NCI-H460 (cell line): ENCODE measurements at places on chromosomes 1 and 21. TPM values are rescaled to one million over a fixed set of nuclear protein-coding genes. Genes with fewer than 3 reads are reported as not detected.

GRCh38 chr1:56540467-56540866 is 38.9 kb downstream of the PLPP3 start:
- DNase-seq = no peak

The ASCL5 gene
- 0.15 TPM in 1 of 2 replicates, not detected in the other for total RNA-seq

The HP1BP3 gene
- 152 and 154 TPM in 2 replicates for total RNA-seq

DNA sequence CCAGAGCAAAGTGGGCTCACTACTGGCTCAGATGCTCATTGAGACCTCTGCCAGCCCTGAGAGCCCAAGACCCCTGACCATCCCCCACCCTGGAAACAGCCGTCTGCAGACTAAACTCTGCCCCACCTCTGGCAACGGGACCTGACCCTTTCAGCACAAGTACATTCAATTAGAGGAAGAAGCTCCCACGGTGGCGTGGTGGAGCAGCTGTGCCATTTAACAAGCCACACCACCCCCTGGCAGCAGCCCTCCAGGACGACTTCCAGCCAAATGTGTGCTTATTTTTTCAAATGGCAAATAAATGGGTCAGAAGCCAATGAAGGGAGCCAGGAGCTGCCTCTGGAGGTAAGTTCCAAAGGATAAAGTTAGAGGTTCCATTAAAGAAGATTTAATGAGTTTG is 226.7 kb downstream of the NPHP4 start:
- DNase-seq = no peak

DNA sequence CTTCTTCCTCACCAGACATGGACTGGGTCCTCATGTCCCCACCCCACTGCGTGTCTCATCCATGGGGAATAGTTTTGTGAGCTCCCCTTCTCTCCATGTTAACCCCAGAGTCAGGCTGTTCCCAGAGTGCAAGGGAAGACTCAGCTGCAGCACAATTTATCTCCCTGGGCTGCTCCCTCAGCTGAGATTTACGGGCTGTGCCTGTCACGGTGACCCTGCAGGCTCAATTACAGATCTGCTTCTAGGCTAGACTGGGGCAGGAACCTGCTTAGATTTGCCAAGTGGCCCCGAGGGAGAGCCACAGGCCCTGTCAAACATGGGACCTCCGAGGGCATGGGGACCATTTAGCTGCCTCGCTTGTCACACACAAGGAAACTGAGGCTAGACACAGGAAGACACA is 37.8 kb downstream of the CDCP2 start:
- no peak for DNase-seq

DNA sequence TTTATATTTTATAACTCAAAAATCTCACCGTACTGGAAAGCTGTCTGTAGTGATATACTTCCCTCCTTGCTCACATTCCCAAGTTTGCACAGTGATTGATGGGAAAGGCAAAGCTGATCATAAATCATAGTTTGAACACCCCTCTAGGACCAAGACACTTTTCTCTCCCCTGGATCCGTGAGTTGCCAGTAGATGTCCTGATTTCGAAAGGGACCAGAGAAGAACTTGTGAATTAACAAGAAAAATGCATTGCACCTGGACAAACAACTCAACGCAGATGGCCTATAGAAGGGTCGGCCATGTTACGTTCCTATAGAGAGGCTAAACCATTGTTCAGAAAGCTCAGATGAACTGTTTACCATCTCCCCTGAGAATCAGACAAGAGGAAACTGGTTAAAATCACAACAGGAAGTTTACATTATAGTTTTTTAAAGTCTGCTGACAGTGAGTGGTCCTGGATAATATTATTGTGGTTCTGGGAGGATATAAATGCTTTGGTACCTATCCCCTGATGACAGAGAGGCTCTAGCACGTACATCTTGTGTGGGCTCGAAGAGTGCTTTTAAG is 124.0 kb upstream of the SLC45A1 start:
- no peak for DNase-seq

GRCh38 chr1:190754666-190755065 is 277.0 kb upstream of the BRINP3 start:
- peak; percentile 47 for DNase-seq

The CELA3B gene
- total RNA-seq = not detected in 2 replicates

GRCh38 chr1:39943471-39944290 is 11.3 kb upstream of the MFSD2A start:
- no peak for DNase-seq

DNA sequence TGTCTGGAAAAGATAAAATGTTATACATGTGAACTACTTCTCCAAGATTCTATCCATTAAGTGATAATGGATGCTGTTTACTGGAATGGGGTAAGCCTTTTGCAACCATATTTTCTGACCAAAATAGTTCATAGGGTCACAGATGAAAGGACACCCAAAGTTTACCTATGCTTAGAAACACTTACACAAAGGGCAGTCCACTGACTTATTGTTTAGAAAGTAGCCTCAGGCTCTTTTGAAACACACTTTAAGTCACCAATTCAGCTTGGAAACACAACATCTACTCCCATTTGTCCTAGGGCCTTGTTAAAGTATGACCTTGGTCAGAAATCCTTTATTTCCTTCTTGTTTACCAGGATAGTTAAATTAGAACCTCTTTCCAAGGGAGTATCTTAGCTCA is 28.7 kb upstream of the VTCN1 start:
- no peak for DNase-seq

GRCh38 chr1:20376880-20377494 is 86.3 kb downstream of the VWA5B1 start:
- DNase-seq = peak; percentile 6

- no peak for DNase-seq
These were observed 335.1 kb downstream of the LTN1 start for GRCh38 chr21:28657566-28657965.

DNA sequence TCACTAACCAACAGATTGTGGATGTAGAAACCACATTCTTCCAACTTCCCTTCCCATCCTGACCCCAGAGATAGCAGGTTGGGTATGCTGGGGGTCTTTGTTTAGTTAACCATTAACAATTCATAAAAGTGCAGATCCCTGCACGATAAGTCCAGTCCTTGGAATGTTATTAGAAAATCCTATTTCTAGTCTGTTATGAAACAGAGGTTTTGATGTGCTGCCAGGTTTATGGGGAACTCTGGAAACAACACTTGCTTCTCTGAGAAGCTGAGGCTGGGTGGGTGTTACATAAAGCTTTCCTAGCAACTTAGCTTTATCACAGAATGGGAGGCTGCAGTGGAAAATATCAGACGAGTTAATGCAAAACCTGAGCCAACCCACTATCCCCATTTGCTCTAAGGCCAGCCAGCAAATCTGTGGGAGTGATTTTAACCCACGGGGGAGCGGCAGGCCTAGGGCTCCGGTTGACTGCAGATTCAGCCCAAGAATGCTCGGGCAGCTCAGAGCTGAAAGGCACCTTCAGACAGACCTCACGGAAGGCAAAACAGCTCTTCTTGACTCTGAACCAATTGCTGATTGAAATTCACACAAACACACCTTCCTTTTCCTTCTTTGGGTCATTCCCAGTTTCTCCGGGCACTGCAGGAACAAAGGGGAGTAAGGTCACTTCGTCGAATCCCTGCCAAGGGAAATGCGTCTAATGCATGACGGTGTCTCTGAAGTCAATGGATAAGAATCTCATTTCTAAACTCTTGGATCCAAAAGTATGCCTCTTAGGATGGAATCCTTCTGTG is 111.7 kb upstream of the IRF2BP2 start:
- DNase-seq = no peak

The OR2M3 gene
- not detected in 2 replicates for total RNA-seq

The JAK1 gene
- total RNA-seq = 73.5 and 74.8 TPM in 2 replicates

DNA sequence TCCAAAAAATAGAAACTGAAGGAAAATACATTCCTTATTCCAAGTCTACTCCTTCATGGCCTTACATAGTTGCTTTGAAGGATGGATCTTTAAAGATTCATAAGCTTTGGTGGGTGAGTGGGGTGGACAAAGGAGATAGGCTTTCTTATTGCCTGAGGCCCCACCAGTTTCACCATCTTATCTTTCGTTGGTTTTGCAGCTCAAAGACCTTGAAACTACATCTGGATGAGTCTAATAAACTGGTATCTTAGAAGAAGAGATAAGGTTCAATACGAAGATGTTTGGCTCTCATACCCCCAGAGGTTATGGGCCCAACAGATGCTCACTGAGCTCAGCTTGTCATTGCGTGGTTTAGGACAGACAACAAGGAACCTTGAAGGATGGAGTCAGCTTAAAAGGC is 201.5 kb downstream of the HS2ST1 start:
- no peak for DNase-seq

DNA sequence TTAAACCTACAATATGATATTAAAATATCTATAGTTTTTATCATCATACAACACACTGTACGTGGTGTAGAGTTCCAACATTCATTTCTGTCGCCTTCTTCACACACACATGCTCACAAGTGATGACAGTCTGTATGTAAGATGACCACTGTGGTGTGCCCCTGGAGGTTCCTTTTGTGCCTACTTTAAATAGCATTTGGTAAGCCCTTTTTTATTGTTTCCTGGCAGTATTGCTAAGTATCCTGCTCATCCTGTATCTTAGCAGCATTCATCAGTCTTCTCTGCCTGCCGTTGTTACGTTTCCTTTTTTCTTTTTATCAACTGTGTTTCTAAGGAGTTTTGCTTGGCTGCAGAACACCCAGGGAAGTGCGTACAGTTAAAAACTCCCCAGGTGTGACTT is 231.4 kb downstream of the CHRM3 start:
- no peak for DNase-seq

The CHI3L2 gene
- total RNA-seq = 0.92 and 1.2 TPM in 2 replicates

GRCh38 chr1:38050397-38051078 is 3.9 kb upstream of the POU3F1 start:
- DNase-seq = no peak

GRCh38 chr1:79662596-79662995 is 656.1 kb upstream of the ADGRL4 start:
- DNase-seq = no peak

DNA sequence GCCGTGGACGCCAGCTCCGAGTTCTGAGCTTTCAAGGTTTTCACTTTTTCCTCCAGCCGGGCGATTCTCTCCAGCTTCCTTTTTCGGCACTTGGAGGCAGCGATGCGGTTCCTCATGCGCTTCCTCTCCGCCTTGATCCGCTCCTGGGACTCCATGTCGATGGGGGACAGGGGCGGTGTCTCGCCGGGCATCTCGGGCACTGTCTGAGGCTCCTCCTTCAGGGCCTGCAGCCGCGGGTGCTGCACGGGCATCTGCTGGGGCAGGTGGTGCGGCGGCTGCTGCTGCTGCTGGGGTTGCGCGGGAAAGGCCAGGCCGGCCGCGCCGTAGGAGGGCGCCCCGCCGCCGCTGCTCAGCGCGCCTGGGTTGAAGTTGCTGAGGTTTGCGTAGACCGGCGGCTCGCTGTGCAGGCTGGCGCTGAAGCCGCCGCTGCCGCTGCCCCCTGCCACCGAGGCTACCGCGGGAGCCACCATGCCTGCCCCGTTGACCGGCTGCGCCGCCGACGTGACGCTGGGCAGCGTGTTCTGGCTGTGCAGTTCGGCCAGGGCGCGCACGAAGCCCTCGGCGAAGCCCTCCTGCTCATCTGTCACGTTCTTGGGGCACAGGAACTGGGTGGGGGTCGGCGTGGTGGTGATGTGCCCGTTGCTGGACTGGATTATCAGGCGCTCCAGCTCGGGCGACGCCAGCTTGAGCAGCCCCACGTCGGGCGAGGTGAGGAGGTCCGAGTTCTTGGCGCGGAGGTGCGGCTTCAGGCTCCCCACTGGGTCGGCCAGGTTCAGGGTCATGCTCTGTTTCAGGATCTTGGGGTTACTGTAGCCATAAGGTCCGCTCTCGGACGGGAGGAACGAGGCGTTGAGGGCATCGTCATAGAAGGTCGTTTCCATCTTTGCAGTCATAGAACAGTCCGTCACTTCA is 1.4 kb downstream of the JUN start:
- DNase-seq = no peak

- peak; percentile 68 for DNase-seq
These were observed 21.8 kb upstream of the PDC start for GRCh38 chr1:186482661-186483255.

The GSTM5 gene
- total RNA-seq = 0.12 TPM in 2 replicates

The ADGRL4 gene
- 0.05 and 0.09 TPM in 2 replicates for total RNA-seq

DNA sequence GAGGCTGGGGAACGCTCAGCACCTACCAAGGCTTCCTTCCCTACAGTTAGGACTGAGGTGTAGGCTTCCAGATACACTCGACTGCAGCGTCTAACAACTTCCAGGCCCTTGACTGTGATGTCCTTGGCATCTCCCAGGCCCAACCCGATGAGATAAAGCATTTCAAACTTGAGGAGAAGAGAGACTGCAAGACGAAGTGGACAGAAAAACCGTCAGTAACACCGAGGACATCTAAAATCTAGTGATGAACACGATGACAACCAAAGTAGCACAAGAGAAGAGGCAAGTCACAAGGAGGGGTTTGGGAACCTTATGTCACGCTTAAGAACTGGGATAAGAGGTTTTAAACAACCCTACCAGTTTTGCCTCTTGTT is 314 bp downstream of the DPH5 start:
- no peak for DNase-seq

The PTGFRN gene
- total RNA-seq = 35.9 and 36.5 TPM in 2 replicates

The OR2T8 gene
- total RNA-seq = not detected in 2 replicates

The TATDN3 gene
- total RNA-seq = 37.5 and 41.1 TPM in 2 replicates

DNA sequence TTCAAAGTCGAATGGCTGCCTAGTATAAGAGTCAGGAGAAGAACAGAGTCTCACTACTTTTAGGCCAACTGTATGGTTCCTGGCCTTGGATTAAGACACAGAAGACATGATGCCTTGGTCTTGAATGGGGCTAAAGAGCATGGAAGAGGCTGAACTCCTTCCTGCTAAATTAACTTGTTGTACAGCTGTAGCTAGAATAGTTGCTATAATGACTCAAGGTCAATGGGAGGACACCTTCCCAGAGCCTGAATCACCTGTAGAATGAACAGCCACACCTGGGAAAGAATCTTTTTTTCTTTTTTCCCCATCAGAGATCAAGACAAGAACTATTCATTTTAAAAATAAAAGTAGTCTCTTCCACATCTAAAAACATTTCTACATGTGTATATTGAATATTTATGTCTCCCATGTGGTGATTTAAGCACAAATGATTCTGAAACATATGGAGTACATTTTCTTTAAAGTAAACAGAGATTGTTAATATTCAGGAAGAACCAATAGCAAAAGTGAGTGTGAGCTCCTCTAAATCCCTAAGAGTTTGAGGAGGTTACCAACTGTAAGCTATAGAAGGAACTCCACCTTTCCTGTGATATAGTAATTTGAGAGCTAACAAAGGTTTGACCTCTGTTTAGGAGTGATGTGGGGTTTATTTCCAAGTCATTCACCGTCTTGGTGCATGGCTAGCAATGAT is 191.3 kb downstream of the TGFB2 start:
- no peak for DNase-seq

DNA sequence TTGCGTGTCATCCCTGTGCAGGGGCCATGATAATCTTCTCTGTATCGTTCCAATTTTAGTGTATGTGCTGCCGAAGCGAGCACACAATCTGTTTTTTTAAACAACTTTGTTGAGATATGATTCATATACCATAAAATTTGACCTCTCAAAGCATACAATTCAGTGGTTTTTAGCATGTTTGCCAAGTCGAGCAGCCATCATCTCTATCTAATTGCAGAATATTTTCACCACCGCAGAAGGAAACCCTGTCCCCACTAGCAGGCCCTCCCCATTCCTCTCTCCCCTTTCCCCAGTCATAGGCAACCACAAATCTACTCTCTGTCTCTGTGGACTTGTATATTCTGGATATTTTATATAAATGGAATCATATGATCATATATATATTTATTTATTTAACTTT is 78.7 kb upstream of the TINAGL1 start:
- no peak for DNase-seq

The FNDC5 gene
- total RNA-seq = 0.59 TPM in 1 of 2 replicates, not detected in the other

- DNase-seq = no peak
These were observed 10.1 kb downstream of the ZBTB8B start for GRCh38 chr1:32474954-32475353.

The OR6K3 gene
- not detected in 2 replicates for total RNA-seq
